ENCODE measurements at places on chromosomes 5 and 9.
A peak's percentile ranks its signal among the peaks of the same experiment; 100 is the strongest.

DNA sequence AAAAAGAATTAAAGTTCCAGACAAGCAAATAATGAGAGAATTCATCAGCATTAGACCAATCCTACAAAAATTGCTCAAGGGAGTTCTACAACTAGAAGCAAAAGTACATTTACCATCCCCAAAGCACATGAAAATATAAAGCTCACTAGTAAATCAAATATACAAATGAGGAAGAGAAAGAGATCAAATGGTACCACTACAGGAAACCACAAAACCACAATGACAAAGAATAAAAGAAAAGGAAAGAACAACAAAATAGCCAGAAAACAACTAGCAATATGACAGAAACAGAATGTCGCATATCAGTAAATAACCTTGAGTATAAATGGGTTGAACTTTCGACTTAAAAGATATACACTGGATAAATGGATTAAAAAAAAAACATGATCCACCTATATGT is 739.0 kb downstream of the DTWD2 start:
- no peak for DNase-seq

DNA sequence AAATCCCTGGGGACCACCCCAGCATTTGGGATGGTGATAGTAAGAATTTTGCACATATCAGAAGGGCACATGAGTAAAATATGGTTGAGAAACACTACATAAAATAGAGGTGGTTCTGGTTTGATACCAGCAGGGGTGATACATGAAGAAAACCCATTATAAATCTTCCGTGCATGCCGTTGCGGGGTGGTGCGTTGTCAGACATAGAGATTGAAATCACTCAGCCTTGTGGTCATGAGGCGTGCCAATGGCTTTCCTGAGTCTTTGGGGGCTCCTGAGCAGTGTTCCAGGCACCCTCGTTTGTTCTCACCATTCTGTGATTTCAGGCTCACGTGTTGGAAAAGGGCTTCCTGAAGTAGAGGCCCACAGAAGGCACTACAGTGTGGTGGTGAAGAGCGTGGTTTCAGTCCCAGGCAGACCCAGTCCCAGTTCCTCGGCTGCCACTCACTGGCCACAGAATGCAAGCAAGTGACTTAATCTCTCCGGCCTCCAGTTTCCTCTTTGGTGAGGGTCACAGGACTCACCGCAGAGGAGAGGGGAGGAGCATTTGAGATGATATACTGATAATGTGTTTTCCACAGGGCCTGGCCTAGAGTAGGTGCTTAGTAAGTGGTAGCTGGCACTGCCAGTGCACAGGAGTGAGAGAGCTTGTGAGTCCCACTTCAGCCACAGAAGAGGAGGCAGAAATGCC is 20.5 kb upstream of the GLRX start:
- DNase-seq: no peak

DNA sequence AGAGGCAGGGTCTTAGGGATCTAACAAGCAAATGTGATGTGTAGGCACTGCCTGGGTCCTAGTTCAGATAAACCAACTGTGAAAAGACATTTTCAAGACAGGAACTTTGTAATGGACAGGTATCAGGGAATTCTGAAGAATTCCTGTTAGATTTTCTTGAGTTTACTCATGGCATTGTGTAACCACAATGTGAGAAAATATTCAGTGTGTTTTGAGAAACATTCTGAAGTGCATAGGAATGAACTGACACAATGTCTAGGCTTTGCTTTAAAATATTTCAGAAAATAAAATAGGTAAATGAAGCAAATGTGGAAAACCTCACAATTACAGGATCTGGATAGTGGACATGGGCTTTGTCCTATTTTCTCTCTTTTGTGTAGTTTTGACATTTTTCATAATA is 15.2 kb upstream of the AFAP1L1 start:
- no peak for DNase-seq

- peak; percentile 24 for DNase-seq
Measured at GRCh38 chr5:176542596-176543427, 5.6 kb upstream of the RNF44 start.

GRCh38 chr9:70603020-70603411 is 188.6 kb upstream of the KLF9 start:
- DNase-seq: no peak

GRCh38 chr9:136944212-136944518 is 373 bp downstream of the FBXW5 start:
- DNase-seq: no peak

GRCh38 chr5:78919796-78920195 is 65.3 kb downstream of the ARSB start:
- no peak for DNase-seq

DNA sequence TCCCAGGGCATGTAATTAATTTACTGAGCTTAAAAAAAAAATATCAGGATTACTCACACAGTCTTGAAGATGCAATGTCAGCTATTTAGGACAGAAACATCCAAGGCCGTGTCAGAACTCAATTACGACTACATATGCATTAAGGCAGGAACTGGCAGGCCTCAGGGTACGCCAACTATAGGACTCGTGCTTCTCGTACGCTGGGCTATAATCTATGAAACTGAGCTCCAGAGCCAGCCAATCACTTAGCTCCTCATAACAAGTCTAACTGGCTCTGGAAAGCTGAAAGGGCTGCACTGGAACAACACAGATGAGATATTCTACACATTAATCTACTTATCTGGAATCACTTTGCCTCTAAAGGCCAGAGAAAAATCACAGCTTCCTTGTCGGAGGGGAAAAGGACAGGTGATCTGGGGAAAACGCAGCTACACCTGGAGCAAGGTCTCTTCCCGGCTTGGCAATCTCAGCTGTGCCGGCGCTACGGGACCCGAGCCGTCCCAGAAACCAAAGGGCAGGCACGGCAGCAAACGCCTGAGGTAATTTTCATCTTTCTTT is 212.0 kb downstream of the DEPDC1B start:
- DNase-seq: no peak

- DNase-seq: no peak
Measured at GRCh38 chr5:147290261-147290660, 55.4 kb downstream of the STK32A start.

DNA sequence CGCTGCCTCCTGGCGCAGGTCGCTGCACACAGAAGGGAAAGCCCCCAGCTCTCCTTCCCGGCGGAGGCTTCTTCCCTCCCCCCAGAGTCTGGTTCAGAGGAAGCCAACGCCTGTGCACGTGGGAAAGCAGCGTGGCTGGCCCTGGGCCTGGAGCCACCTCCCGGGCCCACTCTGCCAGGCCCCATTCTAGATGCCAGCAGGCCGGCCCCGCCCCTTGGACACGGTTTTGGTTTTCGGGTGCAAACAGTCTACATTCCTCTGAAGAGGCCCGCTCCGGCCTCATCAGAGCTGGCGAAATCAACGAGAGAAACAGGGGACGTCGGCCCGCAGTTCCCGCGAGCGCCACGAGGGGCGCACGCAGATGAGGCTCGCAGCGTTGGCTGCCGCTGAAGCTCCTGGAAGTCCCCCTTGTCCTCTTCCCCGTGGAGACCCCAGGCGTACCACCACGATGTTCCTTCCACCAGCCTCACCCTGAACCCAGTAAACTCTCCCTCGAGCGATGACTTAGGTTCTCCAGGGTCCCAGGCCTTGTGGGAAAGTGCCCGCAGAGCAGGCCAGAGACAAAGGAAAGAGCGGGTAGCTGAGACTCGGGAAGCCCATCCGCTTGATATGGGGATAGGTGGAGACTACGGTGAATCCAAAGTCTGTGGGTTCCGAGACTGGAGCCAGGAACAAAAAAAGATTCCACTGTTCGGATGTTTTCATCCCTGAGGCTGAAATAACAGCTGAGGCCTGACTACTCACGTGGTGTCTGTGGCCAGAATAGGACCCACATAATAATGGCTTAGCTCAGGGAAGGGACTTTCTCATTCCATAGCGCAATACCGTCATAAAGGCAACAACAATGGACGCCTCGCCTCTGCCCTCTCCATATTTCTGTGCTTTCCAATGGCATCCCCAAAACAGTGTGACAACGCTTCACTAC is 64.2 kb downstream of the KLF4 start:
- no peak for DNase-seq

- DNase-seq: no peak
Measured at GRCh38 chr5:120991569-120991968, 527.5 kb downstream of the PRR16 start.

DNA sequence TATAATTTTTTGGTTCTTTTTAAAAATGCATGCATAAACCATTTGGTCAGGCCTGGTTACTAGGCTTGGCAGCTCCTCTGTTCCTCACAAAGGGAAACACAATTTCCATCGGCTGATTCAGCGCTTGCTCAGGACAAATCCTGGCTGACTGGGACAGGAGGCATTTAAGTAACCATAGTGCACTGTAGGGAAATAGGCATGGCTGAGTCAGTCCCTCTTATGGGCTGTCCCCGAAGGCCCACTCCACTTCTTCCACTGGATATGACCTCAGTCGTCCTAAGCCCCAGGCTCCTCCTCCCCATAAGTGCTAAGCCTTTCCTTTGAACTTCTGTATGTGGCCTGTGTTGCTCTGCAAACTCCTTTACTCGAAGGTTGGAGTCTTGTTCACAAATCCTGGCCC is 71.2 kb upstream of the GLIS3 start:
- no peak for DNase-seq

- no peak for DNase-seq
Measured at GRCh38 chr9:133468777-133469421, 9.1 kb downstream of the CACFD1 start.

DNA sequence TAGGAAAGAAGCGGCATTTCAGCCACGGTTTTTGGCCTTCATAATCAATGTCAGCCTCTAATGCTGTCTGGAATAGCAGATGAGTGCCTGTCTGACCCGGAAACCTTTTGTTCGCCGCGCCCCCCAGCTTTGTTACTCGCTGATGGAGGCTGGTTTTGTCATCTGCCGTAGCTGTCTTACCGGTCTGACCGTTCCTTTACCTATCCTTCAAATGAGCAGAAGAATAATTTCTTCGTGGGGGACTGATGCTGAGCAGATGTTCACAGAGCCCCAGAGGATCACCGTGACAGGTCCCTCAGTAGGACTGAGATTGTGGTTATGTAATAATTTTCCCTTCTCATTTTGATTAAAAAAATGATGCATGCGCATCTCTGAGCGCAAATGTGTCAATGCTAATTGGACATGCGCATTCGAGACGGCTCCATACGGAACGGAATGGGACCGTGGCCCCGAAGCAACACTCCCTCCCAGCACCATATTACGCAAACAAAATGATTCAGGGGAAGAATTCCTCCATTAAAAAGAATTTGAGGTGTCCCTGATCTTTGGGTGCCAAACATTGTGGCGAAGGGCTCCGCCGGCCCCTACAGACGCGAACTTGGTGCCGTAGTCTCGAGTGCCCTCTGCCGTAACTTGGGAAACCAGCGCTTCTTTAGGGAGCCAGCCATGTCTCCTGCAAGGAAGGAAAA is 27.6 kb downstream of the TLX3 start:
- DNase-seq: no peak

DNA sequence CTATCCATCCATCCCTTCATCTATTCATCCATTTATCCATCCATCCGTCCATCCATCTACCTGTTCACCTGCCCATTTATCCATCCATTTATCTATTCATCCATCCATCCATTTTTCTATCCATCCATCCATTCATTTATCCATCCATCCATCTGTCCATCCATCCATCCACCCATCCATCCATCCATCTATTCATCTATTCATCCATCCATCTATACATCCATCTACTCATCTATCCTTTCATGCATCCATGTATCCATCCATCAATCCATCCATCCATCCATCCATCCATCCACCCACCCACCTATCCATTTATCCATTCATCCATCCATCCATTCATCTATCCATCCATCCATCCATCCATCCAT is 10.8 kb downstream of the COL27A1 start:
- DNase-seq: no peak

DNA sequence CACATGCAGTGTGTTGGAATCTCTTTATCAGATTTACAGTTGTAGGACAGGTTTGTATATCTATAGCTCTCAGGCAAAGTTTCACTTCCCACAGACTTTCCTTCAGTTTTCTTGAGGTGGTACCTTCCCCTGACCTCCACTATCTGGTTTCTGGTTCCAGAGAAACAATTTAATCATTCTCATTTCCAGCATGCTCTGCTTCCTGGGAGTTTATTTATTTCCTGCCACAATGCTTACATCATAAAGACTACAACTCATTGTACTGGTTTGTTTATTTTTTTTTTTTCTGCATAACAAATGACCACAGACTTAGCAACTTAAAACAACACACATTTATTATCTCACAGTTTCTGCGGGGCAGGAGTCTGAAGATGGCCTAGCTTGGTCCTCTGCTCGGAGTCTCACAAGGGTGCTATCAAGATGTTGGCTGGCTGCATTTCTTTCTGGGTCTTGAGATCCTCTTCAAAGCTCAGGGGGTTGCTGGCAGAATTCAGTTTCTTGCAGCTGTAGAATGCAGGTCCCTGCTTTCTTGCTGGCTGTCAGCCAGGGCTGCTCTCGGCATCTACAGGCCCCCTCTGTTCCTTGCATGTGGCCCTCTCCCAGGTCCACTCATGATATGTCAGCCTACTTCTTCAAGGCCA is 247.7 kb downstream of the ENC1 start:
- no peak for DNase-seq

GRCh38 chr9:99303177-99303576 is 81.1 kb downstream of the SEC61B start:
- DNase-seq: no peak

DNA sequence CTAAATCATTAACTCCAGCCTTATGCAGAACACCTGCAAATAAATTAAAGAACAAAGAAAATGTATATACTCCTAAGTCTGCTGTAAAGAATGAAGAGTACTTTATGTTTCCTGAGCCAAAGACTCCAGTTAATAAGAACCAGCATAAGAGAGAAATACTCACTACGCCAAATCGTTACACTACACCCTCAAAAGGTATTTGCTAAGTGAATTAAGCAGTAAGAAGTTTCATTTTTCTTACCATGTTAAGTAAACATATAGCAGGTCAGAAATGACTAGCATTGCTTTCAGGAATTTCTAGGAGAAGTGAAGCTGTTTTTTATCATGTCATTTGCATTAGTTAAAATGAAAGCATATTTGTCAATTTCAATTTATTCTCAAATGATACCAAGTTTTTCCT is 92.7 kb downstream of the MELK start:
- DNase-seq: no peak

DNA sequence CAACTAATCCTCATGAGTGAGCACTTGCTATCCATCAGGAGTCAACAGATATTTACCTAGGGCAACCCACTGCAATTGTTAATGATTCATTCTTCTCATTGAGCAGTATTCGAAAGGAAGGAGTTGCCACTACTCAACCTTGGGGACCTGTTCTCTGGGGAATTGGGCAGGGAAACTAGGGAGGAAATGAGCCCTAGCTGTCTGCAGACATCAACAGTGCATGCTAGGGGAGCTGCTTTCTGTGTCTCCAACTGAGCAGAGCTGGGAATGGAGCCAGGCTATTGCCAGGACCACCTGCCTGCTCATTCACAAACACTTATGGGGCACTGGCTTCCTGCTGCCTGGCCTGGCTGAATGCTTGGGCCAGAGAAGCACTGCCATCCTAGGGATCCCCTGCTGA is 183.4 kb downstream of the TMEM38B start:
- no peak for DNase-seq

Measured in stimulated activated CD4-positive, alpha-beta T cell treated with anti-CD3 and anti-CD28 coated beads, TNF-alpha, amount 100 ng/mL, for 1 hour (primary cell).